CD14-positive monocyte (primary cell): ENCODE measurements at places on chromosomes 4 and X.
A peak's percentile ranks its signal among the peaks of the same experiment; 100 is the strongest.

GRCh38 chr4:69092190-69092589 lies 4.1 kb upstream of the UGT2B7 start:
- DNase-seq, result no peak

DNA sequence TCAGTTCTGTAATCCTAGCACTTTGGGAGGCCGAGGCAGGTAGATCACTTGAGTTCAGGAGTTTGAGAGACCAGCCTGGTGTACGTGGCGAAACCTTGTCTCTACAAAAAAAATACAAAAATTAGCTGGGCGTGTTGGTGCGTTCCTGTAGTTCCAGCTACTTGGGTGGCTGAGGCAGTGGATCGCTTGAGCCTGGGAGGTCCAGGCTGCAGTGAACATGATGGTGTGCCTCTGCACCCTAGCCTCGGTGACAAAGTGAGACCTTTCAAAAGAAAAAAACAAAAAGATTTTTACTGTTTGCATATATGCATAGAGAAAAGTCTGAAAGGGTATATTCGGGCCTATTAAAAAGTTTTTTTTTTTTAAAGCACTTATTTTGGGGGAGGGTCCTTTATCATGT lies 76.1 kb downstream of the KDM6A start:
- no peak for DNase-seq

GRCh38 chr4:3756343-3757059 lies 9.7 kb upstream of the ADRA2C start:
- DNase-seq, result no peak

DNA sequence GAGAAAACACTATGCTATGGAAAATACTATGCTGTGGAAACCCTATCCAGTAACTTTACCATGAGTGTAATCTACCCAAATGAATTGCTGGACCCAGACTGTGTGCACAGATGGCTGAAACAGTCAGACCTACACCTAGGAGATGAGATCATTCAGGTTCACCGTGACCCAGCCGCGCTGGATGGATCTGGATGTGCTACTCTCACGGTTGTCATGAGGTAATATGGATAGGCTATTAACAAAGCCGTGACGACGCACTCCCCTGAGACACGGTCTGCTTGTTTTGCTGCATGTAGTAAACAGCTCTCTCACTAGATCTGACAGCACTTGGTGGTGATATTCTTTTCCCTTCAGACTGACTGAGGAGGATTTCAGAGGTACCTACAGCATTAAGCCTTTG lies 832.5 kb upstream of the GRID2 start:
- DNase-seq, result no peak

- no peak for DNase-seq
Observed at GRCh38 chr4:146855761-146856160, 89.9 kb downstream of the TTC29 start.

GRCh38 chr4:127251423-127251822 lies 381.3 kb upstream of the INTU start:
- DNase-seq, result no peak

DNA sequence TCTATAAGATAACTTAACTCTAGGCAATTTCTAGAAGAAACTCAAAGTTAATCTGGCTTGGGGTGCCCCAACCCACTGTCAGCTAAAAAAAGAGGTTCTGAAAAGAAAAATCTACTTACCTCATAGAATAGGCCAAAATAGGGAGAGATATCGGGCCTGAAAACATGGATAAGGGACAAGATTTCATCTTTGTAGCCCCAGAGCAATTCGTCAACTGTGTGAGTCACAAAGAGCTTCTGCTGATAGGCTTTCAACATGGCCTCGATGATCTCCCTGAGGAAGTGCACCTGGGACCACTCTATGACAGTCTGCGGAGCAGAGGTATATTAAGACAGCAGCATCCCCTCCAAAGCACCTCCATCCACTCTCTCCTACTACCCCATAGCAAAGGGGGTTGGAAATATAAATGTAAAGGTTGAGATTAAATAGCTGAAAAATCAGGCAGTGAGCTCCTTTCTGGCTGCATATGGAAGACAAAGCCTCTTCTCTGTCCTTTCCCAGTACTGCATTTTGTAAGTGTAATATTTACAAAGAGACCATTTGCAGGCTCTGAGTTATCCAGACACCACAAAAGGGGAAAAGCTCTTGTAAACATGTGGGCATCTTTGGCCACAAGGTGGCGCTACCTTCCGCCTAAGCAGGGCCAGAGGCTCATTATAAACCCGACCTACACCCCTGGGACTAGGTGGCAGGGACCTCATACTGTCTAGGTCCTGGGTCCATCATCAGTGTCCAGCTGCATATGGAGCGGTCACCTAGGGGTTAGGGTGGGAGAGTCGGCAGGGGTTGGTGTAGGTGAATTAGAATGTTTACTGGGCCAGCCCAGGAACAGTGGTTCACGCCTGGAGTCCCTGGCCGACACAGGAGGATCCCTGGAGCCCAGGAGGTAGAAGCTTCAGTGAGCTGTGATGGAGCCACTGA lies 31.5 kb upstream of the NUP54 start:
- DNase-seq, result peak; percentile 77

DNA sequence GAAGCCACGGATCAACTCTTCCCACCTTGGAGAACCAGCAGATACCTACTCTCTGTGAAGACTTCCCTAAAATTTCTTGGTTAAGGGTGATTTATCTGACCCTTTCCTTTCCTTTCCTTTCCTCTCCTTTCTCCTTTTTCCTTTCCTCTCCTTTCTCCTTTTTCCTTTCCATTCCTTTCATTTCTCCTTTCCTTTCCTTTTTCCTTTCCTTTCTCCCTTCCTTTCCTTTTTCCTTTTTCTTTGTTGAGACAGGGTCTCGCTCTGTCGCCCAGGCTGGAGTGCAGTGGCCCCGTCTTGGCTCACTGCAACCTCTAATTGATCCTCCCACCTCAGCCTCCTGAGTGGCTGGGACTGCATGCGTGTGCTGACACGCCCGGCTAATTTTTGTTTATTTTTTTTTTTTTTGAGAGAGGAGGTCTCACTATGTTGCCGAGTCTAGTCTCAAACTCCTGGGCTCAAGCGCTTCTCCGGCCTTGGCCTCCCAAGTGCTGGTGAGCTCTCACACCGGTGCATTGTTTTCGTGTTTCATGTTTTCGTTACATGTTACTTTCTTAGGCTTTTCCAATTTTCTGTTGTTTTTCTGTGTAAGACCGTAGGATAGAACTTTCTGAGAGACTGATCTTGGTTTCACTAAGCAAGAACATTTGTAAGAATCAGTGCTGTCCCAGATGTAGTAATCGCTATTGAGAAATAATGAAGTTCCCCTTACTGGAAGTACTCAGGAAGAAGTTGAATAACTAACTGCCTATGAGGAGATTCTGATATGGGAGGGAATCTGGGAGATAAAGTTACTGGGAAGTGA lies 2.0 kb downstream of the TMEM165 start:
- peak; percentile 91 for DNase-seq

- DNase-seq, result peak; percentile 3
Observed at GRCh38 chrX:14673764-14674163, 144.4 kb downstream of the GLRA2 start.

DNA sequence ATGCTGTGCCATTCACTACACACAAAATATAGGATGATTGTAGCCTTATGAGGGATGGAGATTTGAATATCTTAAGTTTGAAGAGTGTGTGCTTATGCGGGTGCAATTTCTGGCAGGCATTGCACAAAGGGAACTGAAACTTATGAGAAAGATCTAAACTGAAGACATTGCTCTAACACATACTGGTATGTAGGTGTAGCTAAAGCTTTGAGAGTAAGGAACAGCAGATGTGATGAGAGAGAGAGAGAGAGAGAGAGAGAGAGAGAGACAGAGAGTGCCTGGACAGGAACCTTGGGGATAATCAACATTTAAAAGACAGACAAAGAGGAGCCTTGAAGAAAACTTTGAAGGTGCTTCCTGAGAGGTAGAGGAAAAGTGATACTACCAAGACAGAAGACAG lies 379.7 kb downstream of the SPRY1 start:
- DNase-seq, result no peak

DNA sequence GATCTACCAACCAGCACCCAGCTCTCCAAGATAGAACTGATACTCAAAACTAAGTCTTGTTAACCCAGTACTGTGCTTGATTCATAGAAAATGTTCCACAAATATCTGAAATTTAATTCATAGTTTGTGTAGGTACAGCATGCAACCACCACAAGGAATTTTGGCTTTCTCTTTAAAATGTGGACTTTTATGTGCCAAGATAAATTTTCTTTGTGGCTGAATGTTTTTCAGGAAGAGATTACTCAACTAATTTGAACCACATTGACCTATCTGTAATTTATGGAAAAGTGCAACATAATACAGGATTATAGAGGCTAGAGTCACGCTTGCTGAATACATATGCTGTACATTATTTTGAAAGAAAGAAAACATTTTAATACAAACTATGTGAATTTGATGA lies 730.8 kb downstream of the IL1RAPL1 start:
- DNase-seq, result no peak

- DNase-seq, result no peak
Observed at GRCh38 chrX:39513836-39514235, 583.9 kb downstream of the BCOR start.

DNA sequence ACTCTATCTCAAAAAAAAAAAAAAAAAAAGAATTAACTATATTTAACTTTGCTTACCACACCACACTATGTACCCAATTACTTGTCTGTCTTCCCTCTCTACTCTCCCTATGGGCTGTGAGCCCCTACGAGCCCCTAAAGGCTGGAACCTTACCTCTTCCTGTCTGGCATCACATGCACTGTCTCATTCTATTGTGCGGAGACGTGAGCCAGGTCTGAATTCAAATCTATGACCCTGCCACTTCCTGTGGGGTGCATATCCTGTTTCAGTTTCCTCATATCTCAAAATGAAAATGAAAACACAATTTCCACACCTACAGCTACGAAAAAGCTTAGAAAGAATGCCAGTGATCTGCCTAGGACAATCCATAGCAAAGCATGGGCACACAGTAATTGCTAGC lies 42.9 kb upstream of the HS3ST1 start:
- peak; percentile 75 for DNase-seq

GRCh38 chrX:77622672-77623071 lies 163.3 kb downstream of the ATRX start:
- DNase-seq, result no peak

DNA sequence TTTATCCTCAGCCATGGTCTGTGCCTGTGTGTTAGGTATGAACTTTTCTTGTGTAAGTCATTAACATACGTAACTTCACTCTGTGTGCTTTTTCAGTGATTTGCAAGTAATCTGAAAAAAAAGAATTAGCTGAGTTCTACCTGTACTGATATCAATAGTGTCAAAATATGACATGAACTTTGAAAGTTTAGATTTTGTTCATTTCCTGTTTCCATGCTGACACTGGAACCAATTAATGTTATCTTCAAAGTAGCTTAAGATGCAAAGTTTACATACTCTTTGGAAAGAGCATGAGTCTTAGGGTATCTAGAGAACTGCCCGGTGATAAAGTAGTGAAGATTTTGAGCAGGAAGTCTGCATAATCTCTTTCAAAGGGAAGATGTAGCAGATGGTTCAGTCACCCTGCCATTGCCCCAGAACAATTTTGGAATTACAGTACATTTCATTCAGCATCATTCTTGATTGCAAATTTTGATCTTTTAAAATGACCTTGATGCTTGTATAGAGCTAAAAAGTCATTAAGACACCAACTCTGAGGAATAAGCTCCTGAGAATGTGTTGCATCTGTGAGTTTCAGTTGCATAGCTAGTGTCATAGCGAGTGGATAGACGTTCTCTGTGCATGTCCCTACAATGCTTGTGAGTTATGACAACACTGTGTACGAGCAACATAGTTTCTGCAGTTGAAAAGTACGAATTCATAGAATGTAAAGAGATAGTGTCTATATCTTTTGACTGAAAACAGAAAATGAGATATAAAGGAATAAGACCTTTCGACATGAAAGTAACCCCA lies 130.5 kb downstream of the PTTG2 start:
- no peak for DNase-seq

- DNase-seq, result peak; percentile 38
Observed at GRCh38 chrX:1281521-1281920, 12.9 kb downstream of the CSF2RA start.

GRCh38 chrX:126655061-126655460 lies 102.4 kb upstream of the DCAF12L1 start:
- DNase-seq, result no peak

DNA sequence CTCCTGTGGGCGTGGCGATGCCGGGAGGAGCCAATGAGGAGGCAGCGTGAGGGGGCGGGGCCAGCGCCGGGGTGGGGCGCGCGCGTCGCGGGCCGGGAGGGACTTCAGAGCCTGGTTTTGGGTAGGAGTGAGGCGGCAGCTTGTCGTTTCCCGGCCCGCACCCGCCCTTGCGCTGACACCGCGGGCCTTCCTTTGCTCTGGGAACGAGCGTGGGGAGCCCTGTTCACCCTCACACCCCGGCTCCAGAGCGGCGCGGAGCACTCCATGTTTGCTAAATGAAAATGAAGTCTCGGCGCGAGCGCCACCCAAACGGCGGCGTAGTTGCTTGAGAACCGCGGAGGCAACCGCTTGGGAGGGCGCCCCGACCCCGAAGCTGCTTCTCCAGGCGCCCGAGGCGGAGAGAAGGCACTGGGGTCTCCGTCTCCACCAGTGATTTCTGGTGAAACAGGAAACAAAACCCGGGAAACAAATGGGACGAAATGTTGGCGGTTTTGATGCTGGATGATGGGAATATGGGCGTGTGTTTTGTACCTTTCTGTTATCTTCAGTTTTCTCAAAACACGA lies 497 bp upstream of the GRPEL1 start:
- DNase-seq, result no peak

DNA sequence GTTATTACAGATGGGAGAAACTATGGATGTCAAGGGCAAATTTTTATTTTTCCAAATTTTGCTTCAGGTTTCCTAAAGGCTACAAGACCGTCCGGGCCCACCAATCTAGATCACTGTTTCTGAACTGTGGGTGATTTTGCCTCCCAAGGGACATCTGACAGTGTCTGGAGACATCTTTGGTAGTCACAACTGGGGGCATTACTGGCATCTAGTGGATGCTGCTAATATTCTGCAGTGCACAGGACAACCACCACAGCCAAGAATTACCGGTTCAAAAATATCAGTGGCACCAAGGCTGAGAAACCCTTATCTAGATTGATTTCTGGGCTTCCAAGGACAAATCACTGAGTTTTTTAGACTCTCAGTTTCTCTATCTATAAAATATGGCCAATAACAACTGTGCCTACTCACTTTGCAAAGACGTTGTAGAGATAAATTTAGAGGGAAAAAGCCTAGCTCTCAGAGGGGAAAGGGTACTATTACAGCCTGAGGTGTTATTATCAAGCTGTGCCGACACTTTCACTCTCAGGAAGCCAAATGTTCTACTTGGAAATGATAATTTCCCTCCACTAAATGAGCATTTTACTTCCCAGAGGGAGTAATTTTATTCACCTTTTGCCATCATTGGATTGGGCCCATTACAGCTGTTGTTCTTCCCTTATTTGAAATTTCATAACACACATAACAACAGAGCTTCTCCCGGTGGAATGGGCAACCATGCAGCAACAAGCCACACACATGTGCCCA lies 442.1 kb downstream of the CENPC start:
- DNase-seq, result no peak

GRCh38 chr4:172207886-172208285 lies 394.7 kb downstream of the GALNTL6 start:
- DNase-seq, result no peak

GRCh38 chrX:155662282-155662681 lies 49.5 kb upstream of the TMLHE start:
- DNase-seq, result no peak

GRCh38 chr4:40305328-40306170 lies 29.6 kb upstream of the CHRNA9 start:
- no peak for DNase-seq
